Muscle of leg (tissue), 16 donors: ENCODE measurements at places on chromosomes 6 and 20. TPM values are rescaled to one million over a fixed set of nuclear protein-coding genes. Genes with fewer than 3 reads are reported as not detected.

The RTN4IP1 gene
- 8.3 TPM for polyA plus RNA-seq

- no peak overlapping the region for H3K4me3 ChIP-seq
- DNase-seq: no peak
- peaks cover 20% of the 10 kb centered on the region for H3K4me1 ChIP-seq
- no peak overlapping the region for H3K27ac ChIP-seq
- H3K27me3 ChIP-seq: no peaks in the 10 kb centered on the region
These were observed 4.4 kb downstream of the ZNF335 start for GRCh38 chr20:45967551-45968080.

The ADGRF4 gene
- polyA plus RNA-seq: 0.16 TPM

The CASS4 gene
- polyA plus RNA-seq: 8.1 TPM

- no peaks in the 10 kb centered on the region for H3K4me1 ChIP-seq
- no peak for DNase-seq
- H3K27me3 ChIP-seq: no peaks in the 10 kb centered on the region
These were observed 54.0 kb downstream of the SPTLC3 start for GRCh38 chr20:13062789-13063188.

DNA sequence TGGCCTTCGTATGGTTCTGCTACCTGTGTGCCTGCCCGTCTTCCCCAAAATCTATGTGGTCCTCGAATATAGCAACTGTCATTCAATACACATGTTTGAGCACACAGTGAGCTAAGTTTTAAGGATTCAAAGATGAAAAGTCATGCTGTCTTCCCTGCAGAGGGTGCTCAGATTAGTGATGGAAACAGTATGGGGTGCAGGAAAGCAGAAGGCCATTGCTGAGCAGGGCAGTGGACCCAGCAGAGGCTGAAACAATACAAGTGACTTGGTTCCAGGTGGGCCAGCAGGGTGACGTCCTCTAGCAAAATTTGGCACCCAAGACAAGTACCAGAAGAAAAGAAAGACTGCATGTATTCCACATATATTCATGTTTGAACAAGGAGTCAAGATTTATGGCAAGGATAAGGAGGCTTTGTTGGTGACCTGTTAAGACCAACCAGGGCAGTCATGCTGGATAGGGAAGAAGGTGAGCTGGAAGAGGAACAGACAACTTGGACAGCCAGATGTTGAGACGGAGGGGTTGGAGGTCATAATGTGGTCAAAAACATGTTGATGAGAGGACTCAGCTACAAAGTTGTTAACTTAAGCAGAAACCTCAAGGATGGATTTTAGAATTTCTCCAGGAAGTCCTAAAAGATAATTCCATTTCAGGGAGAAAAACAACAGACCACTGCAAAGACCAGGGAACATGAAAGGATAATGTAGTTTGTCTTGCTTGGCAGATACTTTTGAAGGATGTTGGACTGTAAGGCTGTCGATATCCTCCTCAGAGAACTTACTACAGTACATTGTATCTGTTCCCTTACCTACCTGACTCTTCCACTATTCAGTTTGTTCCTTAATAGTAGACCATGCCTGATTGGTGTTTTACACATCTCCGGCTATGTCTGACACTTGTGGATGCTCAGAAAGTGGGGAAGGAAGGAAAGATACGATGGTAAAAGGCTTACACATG is 2.5 kb downstream of the HLA-DQA1 start:
- H3K27ac ChIP-seq: no peak overlapping the region
- no peaks in the 10 kb centered on the region for H3K4me1 ChIP-seq
- H3K36me3 ChIP-seq: no peaks in the 10 kb centered on the region
- H3K4me3 ChIP-seq: no peak overlapping the region
- no peaks in the 10 kb centered on the region for H3K27me3 ChIP-seq

- no peak overlapping the region for H3K27ac ChIP-seq
- H3K4me1 ChIP-seq: no peaks in the 10 kb centered on the region
- H3K4me3 ChIP-seq: no peak overlapping the region
- no peaks in the 10 kb centered on the region for H3K27me3 ChIP-seq
These were observed 101.7 kb upstream of the SMLR1 start for GRCh38 chr6:130725551-130725950.

The ADGRF5 gene
- polyA plus RNA-seq: 25.3 TPM

The OR12D3 gene
- not detected for polyA plus RNA-seq

GRCh38 chr6:6417475-6417874 is 97.0 kb upstream of the F13A1 start:
- DNase-seq: no peak
- peaks cover 7% of the 10 kb centered on the region for H3K4me1 ChIP-seq
- no peak overlapping the region for H3K4me3 ChIP-seq
- no peaks in the 10 kb centered on the region for H3K36me3 ChIP-seq
- no peak overlapping the region for H3K27ac ChIP-seq

DNA sequence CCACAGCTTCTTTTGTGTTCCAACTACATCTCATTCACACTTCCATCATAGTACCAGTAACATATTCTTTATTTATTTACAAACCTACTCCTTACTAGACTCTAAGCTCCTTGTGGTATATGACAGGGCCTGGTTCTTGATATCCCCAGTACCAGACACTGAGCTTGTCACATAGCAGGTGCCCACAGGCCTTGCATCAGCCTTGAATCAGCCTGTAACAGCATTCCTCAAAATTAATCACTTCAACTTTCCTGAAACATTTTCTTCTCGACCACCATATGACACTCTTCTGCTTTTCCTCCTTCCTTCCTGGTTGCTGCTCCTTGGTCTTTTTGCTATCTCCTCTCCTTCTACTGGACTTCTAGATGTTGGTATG is 24.7 kb upstream of the SRPK1 start:
- H3K27me3 ChIP-seq: no peaks in the 10 kb centered on the region
- H3K4me1 ChIP-seq: no peaks in the 10 kb centered on the region
- H3K36me3 ChIP-seq: no peaks in the 10 kb centered on the region
- no peak overlapping the region for H3K4me3 ChIP-seq
- no peak for DNase-seq

DNA sequence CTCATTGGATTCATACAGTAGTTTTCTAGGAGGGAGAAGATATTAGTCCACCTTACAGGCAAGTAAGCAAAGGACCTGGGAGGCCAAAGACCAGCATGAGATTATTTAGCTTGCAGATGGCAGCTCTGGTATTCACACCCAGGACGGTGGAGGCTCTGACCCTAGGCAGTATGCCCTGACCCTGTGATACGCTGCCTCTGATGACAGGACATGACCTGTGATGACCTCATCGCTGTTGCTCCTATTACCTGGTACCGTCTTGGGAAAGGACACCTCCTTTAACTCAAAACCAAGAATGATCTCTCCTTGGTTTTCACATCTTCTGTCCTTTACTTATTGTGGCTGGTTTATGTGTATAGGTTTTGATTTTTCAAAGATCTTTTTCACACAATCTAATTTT is 298.6 kb downstream of the CLIC5 start:
- no peak overlapping the region for H3K4me3 ChIP-seq
- no peaks in the 10 kb centered on the region for H3K36me3 ChIP-seq
- no peak overlapping the region for H3K27ac ChIP-seq
- DNase-seq: no peak
- H3K4me1 ChIP-seq: peaks cover 5% of the 10 kb centered on the region
- H3K27me3 ChIP-seq: peaks cover 8% of the 10 kb centered on the region

DNA sequence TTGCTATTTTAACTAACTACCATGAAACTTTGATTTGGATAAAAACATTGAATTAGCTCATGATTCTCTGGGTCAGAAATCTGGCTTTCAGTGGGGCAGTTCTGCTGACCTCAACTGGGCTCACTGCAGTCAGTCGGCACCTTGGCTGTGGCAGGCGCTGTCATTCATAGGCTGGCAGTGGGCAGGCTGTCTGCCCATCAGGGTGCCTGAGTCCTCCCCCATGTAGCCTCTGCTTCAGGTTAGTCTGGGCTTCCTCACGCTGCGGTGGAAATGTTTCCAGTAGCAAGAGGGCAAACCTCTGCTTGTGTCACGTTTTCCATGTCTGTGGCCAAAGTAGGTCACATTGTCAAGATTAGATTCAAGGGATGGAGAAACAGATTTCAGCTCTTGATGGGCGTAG is 251.0 kb upstream of the TCF21 start:
- H3K27me3 ChIP-seq: no peaks in the 10 kb centered on the region
- DNase-seq: no peak
- no peaks in the 10 kb centered on the region for H3K36me3 ChIP-seq
- H3K4me1 ChIP-seq: no peaks in the 10 kb centered on the region
- no peak overlapping the region for H3K27ac ChIP-seq
- no peak overlapping the region for H3K4me3 ChIP-seq
